Karpas-422 (cell line): ENCODE measurements at places on chromosomes 5 and 9. TPM values are rescaled to one million over a fixed set of nuclear protein-coding genes. Genes with fewer than 3 reads are reported as not detected.

DNA sequence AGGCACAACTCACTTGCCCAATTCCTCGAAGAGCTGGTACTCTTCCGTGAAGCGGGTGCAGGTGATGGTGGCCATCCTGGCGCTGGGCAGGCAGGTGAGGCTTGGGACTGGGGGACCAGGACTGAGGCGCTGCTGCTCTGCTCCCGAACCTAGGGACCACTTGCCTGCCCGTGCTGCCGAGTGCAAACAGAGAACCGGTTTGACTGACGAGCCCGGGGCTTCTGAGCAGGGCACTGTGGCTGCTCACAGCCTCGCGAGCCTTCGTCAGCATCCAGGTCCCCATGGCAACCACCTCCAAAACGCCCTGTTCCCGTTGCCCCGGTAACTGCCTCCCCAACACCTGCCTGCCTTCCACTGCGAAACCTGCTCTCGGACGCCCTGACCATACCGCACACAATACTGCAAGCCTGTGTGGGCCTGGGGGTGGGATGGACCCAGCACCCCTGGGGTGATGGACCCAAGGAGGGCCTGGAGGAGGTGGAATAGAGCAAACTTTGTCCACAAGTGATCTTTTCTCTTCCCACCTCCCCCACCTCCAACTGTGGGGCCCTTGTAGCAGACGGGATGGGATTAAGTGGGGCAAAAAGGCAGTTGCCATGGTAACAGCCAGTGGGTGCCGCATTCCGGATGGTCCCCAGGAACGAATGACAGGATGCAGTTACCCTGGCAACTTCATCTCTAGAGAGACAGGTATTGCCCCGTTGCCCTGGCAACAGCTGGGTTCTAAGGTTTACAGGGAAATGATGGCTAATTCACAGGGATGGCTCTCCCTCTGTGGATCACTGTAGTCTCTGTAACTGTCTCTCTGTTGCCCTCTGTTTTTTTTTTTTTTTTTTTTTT is at the start of gene CAMK2A:
Gene CAMK2A, minus strand, starts transcription at position 223 of the 840 bp plus-strand sequence. Its CDS starts 148 bp downstream, at position 75.
- H3K36me3 ChIP-seq, result no peaks in the 10 kb centered on the region
- H3K27me3 ChIP-seq, result no peaks in the 10 kb centered on the region
- no peaks in the 10 kb centered on the region for H3K4me1 ChIP-seq
- no peak within 1 kb of the TSS for H3K4me3 ChIP-seq
- no peak within 1 kb of the TSS for H3K27ac ChIP-seq
- no peak for DNase-seq

DNA sequence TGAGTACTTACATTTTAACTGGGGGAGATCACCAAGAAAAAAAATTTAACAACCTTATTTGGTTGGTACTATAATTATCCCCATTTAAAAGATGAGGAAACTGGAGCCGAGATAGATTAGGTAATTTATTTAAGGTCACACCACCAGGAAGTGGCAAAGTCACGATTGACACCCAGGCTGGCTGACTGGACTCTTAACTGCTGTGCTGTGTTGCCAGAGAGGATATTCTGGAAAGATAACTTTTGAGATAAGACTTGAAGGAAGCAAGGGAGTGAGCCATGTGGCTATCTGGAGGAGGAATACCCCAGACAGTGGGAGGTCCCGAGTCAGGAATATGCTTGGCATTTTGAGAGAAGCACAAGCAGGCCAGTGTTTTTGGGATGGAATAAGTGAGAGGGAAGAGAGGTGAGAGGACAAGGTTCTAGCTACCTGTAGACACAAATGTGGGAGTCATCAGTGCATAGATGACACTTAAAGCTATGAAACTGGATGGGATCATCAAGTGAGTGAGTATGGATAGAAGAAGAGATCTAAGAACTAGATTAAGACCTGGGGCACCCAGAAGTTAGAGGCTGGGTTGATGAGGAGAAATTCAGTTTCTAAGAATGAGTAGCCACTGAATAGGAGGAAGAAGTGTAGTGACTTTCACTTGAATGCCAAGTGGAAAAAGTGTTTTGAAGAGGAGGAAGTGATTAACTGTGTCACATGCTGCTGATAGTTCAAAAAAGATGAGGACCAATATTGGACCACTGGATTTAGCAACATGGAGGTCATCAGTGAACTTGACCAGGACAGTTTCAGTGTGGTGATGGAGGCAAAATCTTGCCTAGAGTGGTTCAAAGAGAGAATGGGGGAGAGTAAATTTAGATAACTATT is 25.6 kb downstream of the PDE8B start:
- H3K4me1 ChIP-seq, result peaks cover 6% of the 10 kb centered on the region
- H3K27me3 ChIP-seq, result no peaks in the 10 kb centered on the region
- no peak for DNase-seq
- H3K27ac ChIP-seq, result no peak overlapping the region
- no peak overlapping the region for H3K4me3 ChIP-seq

GRCh38 chr9:109795613-109796012 is 15.6 kb downstream of the PALM2AKAP2 start:
- DNase-seq, result no peak
- H3K36me3 ChIP-seq, result no peaks in the 10 kb centered on the region
- H3K27ac ChIP-seq, result no peak overlapping the region
- no peaks in the 10 kb centered on the region for H3K4me1 ChIP-seq
- no peak overlapping the region for H3K4me3 ChIP-seq
- no peaks in the 10 kb centered on the region for H3K27me3 ChIP-seq

- H3K27ac ChIP-seq, result no peak overlapping the region
- H3K4me1 ChIP-seq, result no peaks in the 10 kb centered on the region
- no peak overlapping the region for H3K4me3 ChIP-seq
- H3K27me3 ChIP-seq, result no peaks in the 10 kb centered on the region
- H3K36me3 ChIP-seq, result no peaks in the 10 kb centered on the region
These were observed 503.6 kb upstream of the PAPPA start for GRCh38 chr9:115649991-115650472.

DNA sequence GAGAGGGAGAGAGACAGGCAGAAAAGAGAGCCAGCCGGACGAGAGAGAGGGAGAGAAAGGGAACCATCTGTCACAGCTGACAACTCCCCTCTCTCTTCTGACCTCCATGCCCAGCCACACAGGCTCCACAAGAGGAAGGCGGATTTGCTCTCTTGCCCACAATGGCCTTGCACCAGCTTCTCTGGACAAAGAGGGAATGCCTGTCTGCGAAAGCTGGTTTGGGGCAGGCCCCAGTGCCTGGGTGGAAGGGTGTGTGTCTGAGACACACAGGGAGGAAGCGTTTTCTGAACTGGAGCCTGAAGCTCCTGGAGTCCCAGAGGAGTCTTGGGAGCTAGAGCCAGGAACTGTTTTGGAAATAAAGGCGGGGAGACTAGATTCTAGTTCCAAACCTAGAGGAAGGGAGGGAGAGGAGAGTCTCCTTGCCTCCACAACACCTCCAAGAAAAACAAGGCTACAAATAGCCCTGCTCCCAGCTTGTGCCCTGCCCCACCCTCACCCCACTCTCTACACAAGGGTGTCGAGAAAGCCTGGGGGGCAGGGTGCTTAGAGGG is 12.5 kb downstream of the C1QTNF2 start:
- no peak overlapping the region for H3K4me3 ChIP-seq
- no peak for DNase-seq
- H3K27ac ChIP-seq, result no peak overlapping the region
- no peaks in the 10 kb centered on the region for H3K27me3 ChIP-seq

The DPYSL3 gene
- not detected in 2 replicates for total RNA-seq

The NPDC1 gene
- total RNA-seq, result not detected in 2 replicates
